ENCODE measurements at places on chromosomes 16 and 17. TPM values are rescaled to one million over a fixed set of nuclear protein-coding genes. Genes with fewer than 3 reads are reported as not detected.

PERCC1 gene
- not detected for total RNA-seq

CCDC200 gene
- total RNA-seq = 1.1 TPM

TBC1D28 gene
- not detected for total RNA-seq

NXPH3 gene
- not detected for total RNA-seq

MT1A gene
- total RNA-seq = 1.5 TPM

TMIGD1 gene
- not detected for total RNA-seq

GAS2L2 gene
- total RNA-seq = not detected

HEATR9 gene
- total RNA-seq = 0.24 TPM

PPP1R1B gene
- total RNA-seq = not detected

HOXB5 gene
- total RNA-seq = not detected

C16orf92 gene
- not detected for total RNA-seq

USP32 gene
- 42.2 TPM for total RNA-seq

COA3 gene
- 31.2 TPM for total RNA-seq

PRAC1 gene
- not detected for total RNA-seq

PTX4 gene
- not detected for total RNA-seq

CNGB1 gene
- total RNA-seq = not detected

TMEM238L gene
- not detected for total RNA-seq

SGCA gene
- not detected for total RNA-seq

ZNF750 gene
- total RNA-seq = not detected

KIFC3 gene
- total RNA-seq = 1.2 TPM

PRKCA gene
- total RNA-seq = 86.0 TPM

ARHGAP44 gene
- total RNA-seq = 0.48 TPM

C16orf95 gene
- total RNA-seq = 8.2 TPM

SPATA22 gene
- total RNA-seq = not detected

IGFALS gene
- 0.13 TPM for total RNA-seq

NPB gene
- total RNA-seq = 0.17 TPM

HOXB6 gene
- 0.39 TPM for total RNA-seq

AKAP10 gene
- 64.1 TPM for total RNA-seq

LGALS9 gene
- total RNA-seq = 36.8 TPM

RAB11FIP4 gene
- 21.7 TPM for total RNA-seq

ANKRD40CL gene
- total RNA-seq = not detected

KRTAP4-6 gene
- not detected for total RNA-seq

FOXC2 gene
- not detected for total RNA-seq

KRTAP1-5 gene
- not detected for total RNA-seq

PARD6A gene
- total RNA-seq = 10.7 TPM

LMF1 gene
- 17.8 TPM for total RNA-seq
